ENCODE measurements at places on chromosomes 2 and 18. TPM values are rescaled to one million over a fixed set of nuclear protein-coding genes. Genes with fewer than 3 reads are reported as not detected.
A peak's percentile ranks its signal among the peaks of the same experiment; 100 is the strongest.

MGAT4A gene
- 18.8 TPM for total RNA-seq

GATA6 gene
- 62.3 TPM for total RNA-seq

UGT1A4 gene
- not detected for total RNA-seq

PLEK gene
- total RNA-seq = 4.1 TPM

MAB21L4 gene
- total RNA-seq = not detected

COL6A3 gene
- 59.5 TPM for total RNA-seq

SERPINB7 gene
- not detected for total RNA-seq

C1GALT1C1L gene
- total RNA-seq = 0.64 TPM

DNA sequence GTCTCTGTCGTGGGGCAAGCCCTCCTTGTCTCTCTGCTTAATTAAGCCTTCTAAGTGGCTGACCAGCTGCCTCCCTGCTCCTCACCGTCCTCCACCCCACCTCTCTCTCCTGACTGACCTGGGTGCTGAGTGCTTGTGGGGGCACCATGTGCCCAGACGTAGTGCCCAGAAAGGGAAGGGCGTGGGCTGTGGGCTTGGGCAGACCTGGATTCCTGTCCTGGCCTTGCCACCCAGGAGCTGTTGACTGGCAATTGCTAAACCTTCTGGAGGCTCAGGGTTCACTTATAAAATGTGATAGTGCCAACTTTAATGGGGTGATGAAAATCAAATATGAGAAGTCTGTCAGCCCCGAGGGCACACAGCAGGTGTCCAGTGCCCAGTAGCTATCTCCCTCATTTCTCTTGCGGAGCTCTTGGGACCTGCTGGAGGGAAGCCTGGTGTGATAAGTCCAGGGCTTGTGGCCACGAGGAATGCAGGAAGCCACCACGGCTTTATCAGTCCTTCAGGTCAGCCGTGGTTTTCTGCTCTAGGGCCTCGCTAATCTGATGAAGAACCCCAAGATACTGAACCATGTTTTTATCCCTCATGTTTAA is 22.0 kb upstream of the INHBB start:
- DNase-seq = no peak

DNA sequence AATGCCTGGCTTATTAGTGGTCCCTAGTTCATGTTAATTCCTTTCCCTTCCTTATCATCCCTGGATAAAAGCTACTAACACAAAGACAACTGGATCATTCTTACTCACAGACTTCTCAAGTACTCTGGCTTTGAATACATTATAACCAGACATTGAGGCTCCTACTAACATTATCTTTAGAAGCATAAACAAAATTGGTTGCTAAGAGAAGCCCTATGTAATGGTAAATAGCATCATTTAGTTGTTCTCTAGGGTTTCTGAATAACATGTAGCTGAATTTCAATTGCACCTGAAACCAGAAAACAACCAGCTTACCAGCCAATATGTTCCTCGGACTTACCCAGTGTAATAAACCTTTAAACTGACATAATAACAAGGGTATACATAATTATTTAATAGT is 114.1 kb upstream of the NCKAP5 start:
- no peak for DNase-seq

GRCh38 chr2:56008661-56009431 is 85.3 kb upstream of the EFEMP1 start:
- DNase-seq = peak; percentile 63

- DNase-seq = no peak
Measured at GRCh38 chr2:28593160-28593755, 97.4 kb downstream of the PLB1 start.

DNA sequence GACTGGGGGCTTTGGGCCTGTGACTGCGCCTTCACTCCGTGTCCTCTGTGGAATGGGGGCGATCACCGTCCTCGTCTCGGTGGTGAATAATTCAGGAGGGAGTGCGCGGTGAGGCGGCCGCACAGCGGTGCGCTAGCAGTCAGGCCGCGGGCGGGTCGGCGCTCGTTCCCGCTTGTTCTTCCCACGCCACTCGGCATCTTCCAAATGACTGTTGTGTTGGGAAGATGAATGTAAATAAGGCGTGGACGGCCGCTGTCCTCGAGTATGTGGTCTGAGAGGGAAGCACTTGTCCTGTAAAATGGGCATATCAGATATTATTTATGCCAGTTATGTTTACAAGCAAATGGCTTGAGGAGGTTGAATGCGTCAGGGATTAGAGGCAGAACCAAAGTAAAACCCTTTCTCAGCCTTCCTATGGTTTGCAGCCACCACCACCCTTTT is 608 bp upstream of the VPS4B start:
- no peak for DNase-seq

- DNase-seq = no peak
Measured at GRCh38 chr18:57276829-57277228, 75.5 kb upstream of the ST8SIA3 start.

DNA sequence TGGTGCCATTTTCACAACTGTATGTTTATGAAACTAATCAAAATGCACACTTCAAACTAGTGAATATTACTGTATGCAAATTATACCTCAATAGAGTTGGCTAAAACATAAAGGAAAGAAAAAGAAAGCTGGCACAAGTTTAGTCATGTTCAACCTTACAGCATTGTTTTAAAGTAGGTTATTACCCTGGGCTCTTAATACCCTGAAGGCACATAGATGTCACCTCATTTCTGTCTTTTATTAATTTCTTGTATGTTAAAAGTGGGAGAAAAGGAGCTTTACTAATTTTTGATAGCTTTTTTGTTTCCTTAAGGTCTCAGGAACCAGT is 32.7 kb downstream of the TMEM131 start:
- DNase-seq = no peak

- DNase-seq = no peak
Measured at GRCh38 chr2:60992985-60993392, 24.5 kb upstream of the PEX13 start.

GRCh38 chr2:188203776-188204175 is 87.9 kb upstream of the GULP1 start:
- no peak for DNase-seq

GRCh38 chr18:77544792-77545191 is 295.1 kb downstream of the GALR1 start:
- no peak for DNase-seq

DNA sequence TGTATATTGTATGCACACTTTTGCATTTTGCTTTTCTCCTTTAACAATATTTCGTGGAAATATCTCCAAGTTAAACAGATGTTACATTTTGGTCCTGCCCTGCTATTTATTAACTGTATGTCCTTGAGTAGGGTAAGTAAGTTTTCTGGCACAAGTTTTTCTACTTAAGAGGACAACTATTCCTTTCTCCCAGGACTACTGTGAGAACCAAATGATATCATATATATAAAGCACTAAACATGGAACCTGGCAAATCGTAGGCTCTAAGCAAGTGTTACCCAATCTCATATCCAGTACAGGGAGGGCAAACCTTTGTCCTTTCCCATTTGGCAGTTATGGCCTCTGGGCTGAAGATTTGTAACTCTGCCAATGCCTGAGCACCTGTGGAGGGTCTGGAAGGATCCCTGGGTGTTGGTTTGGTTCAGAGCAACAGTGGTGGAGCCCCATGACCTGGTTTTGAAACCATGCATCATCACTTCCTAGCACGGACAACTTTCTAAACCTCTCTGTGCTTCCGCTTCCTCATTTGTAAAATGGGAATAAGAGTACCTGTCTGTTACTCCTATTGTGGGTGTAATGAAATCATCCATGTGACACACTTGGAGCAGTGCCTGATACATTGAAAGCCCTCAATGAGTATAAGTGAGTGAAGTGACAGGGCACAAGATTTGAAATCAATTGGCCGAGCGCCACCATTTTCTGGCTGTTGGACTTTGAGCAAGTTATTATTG is 28.3 kb upstream of the ICOS start:
- peak; percentile 38 for DNase-seq

DNA sequence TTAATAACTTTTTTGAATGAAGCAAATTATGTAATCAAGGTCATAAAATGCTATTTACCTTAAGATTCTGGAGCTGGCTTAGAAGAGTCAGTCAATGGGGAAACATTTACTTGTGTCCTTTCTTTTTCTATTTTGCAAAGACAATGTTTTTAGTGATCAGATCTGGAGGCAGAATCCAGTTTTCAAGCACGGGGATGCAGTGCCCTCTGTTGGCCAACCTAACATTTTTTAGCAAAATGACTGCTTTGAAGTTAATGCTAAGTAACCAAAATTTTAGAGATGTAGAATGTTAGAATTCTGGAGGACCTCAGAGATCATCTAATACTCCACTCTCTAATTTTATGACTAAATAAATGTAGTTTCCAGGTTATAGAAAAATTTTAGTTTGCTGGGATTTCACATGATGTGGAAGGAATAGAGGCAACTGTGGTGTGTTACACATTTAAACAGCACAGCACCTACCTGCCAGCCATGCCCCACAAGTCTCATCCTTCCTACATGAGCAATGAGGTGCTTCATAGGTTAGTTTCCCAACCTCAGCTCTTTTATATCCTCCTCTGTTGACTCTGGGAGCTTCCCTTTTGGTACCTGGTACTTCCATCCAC is 23.6 kb upstream of the SLC9A4 start:
- DNase-seq = no peak

DNA sequence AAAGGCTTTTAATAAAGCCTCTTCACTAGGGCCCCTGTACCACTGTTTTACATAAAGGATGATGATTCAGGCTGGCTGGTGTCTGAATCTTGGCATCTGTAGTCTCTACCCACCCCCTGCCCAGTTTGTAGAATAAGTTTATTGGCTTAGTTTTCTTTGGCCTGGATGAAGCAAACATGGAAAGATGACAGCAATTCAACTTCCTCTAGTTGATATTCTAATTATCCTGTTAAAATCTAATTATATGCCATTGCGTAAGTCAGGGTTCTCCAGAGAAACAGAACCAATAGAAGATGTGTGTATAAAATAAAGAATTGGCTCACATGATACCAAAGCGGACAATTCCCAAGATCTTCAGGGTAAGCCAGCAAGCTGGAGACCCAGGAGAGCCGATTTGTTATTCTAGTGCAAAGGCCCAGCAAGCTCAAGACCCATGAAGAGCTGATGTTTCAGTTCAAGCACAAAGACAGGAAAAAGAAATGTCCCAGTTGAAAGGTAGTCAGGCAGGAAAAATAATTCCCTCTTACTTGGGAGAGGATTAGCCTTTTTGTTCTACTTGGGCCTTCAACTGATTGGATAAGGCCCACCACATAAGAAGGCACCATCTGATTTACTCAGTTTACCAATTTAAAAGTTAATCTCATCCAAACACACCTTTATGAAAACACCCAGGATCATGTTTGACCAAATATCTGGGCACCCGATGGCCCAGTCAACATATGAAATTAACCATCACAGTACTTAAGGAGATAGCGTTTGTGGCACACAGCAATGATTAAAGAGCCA is 82.6 kb upstream of the LYPD1 start:
- DNase-seq = no peak
